Stimulated activated CD8-positive, alpha-beta memory T cell treated with anti-CD3 and anti-CD28 coated beads, Interleukin-12 subunit alpha, Interleukin-12 subunit beta, amount 100 ng/mL, for 1 hour (primary cell): ENCODE measurements at places on chromosomes 12 and 14.

DNA sequence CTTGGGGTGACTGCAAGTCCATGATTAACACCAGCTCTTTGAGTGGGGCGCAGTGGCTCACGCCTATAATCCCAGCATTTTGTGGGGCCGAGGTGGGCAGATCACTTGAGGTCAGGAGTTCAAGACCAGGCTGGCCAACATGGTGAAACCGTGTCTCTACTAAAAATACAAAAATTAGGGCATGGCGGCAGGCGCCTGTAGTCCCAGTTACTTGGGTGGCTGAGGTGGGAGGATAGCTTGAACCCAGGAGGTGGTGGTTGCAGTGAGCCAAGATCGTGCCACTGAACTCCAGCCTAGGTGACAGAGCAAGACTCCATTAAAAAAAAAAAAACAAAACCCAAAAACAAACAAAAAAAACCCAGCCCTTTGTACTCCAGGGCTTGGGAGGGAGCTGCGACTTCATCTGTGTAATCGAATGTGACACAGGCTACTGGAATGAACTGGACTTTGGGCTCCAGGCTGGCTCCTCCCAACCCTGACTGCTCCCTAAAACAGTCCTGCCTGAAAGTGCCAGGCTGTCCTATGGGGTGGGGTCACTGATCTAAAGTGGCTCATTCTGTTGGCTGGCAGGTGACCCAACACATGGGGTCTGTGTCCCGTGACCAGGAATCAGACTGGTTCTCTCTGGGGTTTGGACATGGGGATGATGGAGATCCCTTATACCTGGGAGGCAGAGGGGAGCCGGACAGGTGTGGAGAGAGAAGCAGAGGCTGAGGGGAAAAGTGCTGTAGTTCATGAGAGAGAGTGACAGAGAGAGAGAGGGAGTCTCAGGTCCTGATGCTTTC, 9.3 kb upstream of the C12orf43 start:
- no peak for DNase-seq

- DNase-seq, result no peak
Measured at GRCh38 chr12:482061-482460, 22.3 kb downstream of the B4GALNT3 start.

- DNase-seq, result no peak
Measured at GRCh38 chr12:117002051-117002817, 91.5 kb downstream of the FBXW8 start.

DNA sequence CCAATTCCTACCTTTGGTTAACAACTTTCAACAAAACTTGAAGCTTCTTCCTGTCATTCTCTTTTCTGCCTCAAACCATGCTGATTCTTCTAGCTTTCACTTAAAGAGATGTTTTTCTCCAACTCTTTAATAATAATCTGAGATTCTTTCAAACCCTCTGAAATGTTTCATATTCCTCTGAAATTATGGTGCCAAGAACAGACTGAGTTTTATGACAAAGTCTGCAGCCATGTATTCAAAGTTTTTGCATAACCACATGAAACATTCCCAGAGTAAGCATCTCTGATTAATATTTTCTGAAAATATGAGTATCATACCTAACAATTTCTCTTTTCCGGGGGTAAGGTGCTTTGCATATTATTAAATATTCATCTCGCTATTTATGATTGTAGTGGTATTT, 59.1 kb upstream of the DCN start:
- no peak for DNase-seq

DNA sequence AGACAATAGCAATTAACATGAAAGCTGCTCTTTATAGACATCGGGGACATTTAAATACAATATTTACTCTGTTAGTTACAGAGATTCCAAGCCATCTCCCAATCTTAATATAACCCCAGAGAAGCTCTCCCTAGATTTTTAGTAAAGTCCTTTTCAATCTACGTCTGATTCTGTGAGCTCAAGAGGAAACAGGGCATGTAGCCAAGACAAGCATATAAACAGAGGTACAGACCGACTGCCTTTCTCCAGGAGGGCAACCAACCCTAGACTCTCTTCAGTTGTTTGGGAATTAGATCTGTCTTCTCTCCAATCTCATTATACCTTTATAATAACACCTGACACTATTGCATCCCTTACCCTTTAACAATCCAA, 57.4 kb downstream of the TMTC1 start:
- no peak for DNase-seq

DNA sequence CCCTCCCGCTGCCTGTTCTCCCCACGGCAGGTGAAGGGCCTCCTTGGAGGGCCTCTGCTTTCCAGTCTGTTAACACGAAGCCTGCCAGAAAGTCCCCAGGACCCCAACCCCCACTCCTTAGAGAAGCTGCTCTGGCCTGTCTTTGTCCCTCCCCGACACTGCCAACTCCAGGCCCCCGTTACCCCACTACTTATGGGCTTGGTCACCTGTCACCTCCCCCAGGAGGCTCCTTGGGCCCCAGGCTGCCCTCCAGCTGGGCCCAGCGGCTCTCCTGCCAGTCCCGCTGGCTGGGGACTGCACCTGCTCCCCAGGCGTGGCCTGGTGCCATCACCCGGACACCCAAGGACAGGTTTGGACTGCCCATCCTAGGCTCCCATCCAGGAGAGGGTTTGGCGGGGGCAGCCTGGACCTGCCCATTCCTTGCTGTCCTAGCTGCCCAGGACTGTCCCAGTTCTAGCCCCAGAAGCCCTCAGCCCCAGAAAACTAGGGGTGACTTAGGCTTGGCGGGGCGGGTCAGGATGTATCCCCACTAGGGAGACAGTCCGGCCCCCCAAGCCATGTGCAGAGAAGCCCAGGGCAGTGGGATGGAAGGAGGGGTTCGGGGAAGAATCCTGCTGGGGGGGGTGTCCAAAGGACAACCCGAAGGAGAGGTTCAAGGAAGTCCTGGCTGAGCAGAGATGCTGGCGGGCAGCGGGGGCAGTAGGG, 155.7 kb upstream of the C14orf180 start:
- DNase-seq, result no peak

DNA sequence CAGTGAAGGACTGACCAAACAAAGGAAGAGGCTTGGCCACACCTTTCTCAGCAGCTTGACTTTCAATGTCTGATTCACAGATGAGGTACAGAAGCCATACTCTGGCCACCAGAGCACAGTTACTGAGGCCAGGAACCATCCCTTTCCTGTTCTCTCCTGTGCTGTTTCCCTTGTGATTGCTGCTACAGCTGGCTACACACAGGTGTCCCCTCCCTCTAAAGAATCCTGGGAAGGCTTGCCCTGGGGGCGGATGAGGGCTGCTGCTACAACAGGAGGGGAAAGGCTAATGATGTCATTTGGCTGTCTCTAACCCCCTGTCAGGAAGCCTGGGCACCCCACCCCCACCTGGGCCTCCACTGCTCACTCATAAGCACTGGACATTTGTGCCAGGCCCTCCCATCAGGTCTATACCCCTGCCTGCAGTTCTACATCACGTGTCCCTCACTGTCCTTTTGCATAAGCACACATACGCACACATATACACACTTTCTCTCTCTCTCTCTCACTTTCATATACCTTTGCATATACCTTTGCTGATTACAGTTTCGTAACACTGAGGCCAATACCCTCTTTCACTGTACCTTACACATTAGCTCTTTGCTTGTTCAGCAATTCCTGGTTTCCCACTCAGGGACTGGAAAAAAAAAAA, 41.4 kb downstream of the PRPF40B start:
- DNase-seq, result no peak

DNA sequence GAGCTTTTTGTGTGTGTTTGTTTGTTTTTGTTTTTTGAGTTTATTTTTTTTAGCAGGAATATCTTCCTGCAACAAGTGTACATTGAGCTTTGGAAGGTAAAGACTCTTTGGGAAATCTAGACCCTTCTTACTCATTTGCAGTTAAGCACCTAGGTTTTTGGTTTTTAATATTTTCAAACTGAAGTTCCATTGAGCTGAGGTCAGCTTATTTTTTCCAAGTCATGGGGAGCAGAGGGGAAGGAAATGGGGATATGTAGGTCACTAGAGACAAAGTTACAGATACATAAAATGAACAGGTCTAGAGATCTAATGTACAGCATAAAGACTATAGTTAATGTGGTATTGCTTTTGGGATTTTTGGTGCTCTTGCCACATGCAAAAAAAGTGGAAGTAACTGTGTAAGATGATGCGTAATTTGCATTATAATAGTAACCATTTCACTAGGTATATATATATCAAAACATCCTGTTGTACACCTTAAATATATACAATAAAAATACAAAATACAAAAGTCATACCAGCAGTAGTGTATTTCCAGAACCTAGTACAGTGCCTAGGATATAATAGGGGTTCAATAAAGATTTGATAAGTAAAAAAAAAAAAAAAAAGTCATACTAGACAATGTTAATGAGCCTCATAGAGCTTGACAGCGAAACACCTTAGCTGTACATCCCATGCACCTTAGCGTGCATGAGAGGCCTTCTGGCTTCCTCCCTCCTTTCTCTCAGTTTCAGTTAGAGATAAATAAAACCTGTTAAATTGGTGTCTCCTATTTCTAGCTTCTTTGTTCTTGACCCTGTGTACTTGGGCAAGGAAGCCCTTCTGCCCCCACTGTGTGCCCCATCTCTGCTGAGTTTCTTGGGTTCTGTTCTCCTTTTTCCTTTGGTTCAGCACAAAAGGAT, 22.7 kb downstream of the CGRRF1 start:
- no peak for DNase-seq

- DNase-seq, result no peak
Measured at GRCh38 chr14:35296545-35296944, 4.4 kb downstream of the PSMA6 start.

- no peak for DNase-seq
Measured at GRCh38 chr12:42767326-42767954, 177.9 kb upstream of the PRICKLE1 start.

DNA sequence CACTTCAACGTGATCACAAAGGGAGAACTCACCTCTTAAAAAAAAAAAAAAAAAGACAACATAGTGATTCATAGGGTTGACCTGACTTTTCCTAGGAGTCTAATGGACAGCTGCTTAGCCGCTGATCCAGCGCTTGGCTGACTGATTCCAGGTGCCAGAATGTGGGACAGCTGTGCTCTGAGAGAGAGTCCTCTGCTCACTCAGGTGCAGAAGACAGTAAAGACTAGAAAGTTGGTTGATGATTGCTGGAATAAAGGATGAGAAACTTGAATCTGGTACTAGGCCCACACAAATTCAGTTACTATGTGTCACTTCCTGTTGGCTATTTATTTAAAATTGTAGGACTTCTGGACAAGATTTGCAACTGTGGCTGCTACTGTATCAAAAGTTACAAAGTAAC, 229.4 kb downstream of the CHST11 start:
- no peak for DNase-seq
